ENCODE measurements at places on chromosomes 13 and 19. TPM values are rescaled to one million over a fixed set of nuclear protein-coding genes. Genes with fewer than 3 reads are reported as not detected.

GRCh38 chr13:100506154-100506553 lies 82.4 kb downstream of the GGACT start:
- DNase-seq = no peak

DNA sequence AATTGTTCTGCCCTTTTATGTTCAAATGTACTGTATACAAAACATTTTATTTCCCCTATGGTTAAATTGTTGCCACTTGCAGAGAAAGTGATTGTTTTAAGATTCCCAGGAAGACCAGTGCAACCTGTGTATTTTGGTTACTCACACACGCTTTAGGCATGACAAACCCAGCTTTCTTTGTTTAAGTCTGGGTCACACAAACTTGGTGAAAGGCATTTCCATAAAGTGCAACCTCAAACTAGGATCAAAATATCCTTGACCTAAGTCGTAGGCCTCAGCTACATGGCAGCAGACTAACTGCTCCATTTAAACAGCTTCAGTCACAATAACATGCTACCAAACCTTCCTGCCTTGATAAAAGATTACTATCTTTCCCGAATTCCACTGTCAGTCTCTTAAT lies 639.0 kb upstream of the PRR20A start:
- no peak for DNase-seq

GRCh38 chr13:94542917-94543316 lies 53.0 kb downstream of the TGDS start:
- no peak for DNase-seq

RTBDN gene
- total RNA-seq = not detected

- no peak for DNase-seq
These were observed 52.8 kb downstream of the MYCBP2 start for GRCh38 chr13:77274126-77274525.

DNA sequence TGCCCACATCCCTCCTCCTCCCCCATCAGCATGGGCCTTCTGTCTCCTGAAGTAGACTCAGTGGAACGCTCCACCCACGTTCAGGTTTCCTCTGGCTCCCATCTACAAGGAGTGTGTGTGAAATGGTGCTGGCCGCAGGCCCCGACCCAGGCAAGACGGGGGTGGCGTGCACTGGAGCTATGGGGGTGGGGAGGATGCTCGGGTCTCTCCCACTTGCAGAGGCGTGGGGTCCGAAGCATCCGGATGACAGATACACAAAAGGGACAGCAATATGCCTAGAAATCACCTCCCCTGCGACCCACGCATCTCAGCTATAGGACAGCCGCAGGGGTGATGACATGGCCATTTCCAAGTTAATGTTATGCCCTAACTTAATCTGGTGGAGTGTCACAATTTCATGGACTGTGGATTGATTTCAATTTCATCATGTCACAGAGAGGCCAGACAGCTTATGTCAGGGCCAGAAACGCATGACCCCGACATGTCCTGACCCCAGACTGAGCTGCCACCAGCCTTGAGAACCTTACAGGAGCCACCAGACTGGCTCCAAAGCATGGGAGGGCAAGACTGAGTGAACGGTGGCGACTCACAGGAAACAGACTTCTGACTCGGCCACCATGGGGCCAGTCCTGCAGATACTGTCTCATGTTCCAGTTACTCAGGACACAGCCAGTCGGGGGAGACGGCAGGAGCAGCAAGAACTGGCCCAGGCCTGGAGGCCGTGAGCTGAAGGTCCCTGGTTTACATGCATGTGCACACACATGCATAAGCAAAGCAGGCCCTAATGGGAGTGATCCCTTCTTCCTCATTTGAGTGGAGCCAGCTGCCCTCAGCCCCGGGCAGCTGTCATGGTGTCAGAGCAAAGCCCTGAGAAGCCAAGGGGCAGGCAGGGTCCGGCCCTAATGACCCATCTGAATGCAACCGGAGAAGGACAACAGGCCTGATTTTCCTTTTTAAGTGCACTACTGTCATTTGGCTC lies 82.2 kb downstream of the SLC7A1 start:
- DNase-seq = no peak

Data from left ventricle myocardium superior (tissue), 1 donor.